ENCODE measurements at places on chromosomes 16 and 17.
A peak's percentile ranks its signal among the peaks of the same experiment; 100 is the strongest.

DNA sequence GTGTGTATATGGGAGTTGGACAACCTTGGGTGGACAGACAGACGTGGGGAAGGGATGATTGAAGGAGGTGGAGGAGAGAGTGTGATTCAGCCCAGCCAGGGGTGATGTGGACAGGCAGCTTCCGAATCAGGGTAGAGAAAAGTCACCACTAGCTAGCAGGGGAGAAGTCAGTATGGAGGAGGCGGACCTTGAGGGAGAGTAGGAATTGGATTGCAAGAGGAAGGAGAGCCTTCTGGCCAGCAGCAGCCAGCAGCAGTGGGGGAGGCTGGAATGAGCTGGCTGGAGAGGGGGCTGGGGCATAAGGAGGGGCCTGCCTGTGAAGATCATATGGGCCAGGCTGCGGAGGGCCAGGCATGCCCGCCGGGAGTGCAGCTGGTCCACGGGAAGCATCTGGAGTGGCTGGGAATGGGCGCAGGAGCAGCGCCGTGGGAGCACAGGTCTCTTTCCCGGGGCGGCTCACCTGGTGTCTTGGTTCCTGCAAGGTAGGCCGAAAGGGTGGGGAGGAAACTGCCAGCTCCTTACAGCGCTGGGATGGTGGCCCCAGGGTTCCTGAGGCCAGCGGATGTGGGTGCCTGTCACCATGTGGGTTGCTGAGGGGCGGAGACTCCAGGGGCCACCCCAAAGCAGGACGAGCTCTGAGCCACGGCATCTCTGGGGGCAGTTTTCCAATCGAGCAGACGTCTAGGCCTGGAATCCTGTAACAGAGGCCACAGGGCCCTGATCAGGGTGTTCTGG lies 235.3 kb downstream of the SEC14L1 start:
- peak; percentile 63 for DNase-seq

DNA sequence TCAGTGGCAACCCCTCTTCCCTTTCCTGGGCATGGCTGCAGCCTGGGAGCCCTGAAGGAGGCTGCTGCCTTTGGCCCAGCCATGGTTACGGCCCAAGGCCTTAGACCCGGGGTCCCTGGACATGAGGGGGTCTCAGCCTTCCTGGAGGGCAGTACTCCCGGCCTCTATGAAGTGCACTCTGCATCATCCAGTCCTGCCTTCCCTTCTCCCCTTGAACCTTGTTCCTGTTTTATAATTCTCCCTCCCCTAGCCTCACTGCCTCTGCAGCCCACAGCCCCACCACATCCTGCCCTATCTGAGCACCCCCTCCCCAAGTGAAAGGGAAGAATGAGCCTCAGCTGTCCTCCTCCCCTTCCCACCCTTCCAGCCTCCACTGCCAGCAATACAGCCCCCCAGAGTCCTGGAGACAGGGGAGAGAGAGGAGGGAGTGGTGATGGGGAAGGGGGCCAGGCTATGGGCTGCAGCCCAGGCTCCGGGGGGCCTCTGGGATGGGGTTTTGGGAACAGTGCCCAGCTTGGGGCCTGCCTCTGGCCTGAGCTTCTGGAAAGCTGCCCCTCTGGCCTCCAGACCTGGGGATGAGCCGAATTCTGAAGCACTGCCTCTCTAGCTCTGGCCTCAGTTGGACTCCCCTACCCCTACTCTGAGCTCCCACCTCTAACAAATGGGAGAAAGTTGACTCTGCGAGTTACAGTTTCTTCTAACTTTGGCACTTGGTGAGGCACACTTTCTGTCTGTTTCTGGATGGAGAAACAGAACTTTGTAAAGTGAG lies 7.6 kb downstream of the CCR7 start:
- DNase-seq: no peak

GRCh38 chr16:85521552-85522307 lies 91.4 kb upstream of the GSE1 start:
- DNase-seq: no peak

GRCh38 chr16:83915081-83915480 lies 16.2 kb downstream of the MLYCD start:
- DNase-seq: no peak

GRCh38 chr16:77220427-77220826 lies 21.2 kb downstream of the SYCE1L start:
- no peak for DNase-seq

- DNase-seq: no peak
Observed at GRCh38 chr17:55434721-55435120, 13.1 kb upstream of the MMD start.

DNA sequence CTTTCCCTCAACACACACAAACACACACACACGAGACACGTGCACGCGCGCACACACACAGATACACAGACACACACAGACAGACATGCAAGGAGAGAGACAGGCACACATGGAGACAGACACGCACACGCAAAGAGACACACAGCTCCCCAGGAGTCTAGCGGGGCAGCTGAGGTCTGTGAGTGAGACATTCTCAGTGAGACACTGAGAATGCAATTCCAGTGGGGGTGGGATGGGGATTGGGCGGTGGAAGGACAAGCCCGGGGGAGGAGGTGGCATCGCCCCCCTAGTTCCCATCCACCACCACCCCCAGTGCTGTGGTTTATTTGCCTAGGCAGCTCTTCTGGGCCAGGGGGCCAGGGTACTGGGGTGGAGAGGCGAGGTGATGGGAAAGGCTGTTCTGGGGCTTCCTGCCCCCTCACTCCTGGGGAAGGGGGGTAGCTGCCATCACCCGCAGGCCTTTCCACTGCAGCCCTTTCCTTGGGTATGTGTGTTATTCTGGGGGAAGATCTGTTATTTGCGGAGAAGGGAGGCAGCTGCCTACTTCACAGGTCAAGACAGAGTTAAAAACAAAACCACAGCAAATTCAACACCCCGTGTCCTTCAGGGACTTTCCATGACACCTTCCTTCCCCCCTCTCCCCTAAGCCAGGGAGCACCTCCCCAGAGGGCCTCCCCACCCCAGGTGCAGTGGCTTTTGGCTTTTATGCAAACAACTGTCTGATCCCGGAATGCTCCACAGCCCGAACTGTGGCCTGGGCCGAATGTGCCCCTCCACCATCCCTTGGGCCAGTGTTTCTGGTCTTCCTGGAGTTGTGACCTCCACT lies 18.0 kb downstream of the GRB7 start:
- peak; percentile 66 for DNase-seq

DNA sequence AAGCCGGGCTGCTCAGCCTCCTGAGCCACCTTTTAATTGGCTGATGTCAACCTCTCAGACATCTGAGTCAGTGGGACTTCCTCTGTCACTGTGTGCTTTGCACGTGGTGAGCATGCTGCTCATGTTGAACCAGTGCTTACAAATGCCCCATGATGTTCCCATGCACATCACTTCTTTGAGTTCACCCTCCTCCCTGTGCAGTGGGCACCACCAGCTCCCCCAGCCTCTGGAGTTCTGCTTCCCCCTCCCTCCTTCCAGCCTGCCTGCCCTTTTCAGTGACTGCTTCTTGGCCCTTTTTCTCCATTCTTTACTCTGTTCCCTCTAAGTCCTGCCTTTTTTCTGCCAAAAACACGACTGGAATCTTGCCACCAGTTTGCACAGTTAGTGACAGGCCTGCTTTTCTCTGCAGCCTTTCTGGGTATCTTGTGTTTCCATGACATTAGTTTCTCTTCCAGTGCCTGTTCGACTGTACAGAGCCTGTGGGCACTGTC lies 41.6 kb downstream of the USP10 start:
- no peak for DNase-seq

- DNase-seq: no peak
Observed at GRCh38 chr17:74332017-74332650, 6.1 kb downstream of the KIF19 start.

GRCh38 chr17:44918006-44918405 lies 2.7 kb upstream of the GFAP start:
- DNase-seq: no peak

- no peak for DNase-seq
Observed at GRCh38 chr16:1788095-1788707, 5.3 kb downstream of the IGFALS start.

DNA sequence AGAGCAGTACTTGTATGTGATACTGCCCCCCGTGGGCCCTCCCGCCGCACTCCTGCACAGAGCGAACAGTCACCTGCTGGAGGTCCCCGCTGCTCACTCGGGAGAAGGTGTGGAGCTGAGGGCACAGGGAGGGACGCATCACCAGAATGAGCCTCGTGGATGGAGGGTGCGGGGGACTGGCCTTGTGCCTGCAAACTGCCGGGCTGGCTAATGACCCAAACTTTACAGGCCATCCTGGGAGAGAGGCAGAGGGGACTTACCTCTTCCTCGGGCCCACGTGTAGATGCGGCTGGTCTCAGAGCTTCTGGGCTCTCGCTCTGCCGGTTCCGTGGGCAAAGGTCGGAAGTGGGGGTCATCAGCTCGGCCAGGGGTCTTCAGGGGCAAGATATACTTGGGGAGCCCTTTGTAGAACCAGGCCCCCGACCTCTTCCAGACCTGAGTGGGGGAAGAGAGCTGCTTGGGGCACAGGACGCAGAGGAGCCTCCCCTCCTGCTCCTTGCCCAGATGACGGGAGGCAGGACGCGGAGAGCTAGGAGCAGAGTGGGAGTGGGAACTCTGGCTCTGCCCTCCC lies 65.5 kb upstream of the DOC2B start:
- no peak for DNase-seq

- DNase-seq: no peak
Observed at GRCh38 chr16:71421911-71422310, 19.9 kb downstream of the TLE7 start.

DNA sequence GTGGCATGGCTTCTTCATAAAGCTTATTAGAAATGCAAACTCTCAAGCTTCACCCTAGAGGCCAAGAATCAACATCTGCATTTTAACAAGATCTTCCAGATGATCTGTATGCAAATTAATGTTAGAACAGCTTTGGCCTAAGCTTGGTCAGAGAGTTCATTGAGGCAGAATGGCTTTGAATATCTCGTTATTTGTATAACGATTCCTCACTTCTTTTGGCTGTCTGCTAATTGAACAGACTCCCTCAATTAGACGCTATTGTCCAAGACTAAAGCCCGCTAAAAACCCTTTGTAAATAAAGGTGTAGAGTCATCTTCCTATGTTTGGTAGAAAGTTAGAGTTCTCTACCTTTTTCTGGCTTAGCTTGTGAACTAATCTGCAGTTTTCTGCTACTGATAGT lies 1453.7 kb downstream of the CDH8 start:
- DNase-seq: no peak

DNA sequence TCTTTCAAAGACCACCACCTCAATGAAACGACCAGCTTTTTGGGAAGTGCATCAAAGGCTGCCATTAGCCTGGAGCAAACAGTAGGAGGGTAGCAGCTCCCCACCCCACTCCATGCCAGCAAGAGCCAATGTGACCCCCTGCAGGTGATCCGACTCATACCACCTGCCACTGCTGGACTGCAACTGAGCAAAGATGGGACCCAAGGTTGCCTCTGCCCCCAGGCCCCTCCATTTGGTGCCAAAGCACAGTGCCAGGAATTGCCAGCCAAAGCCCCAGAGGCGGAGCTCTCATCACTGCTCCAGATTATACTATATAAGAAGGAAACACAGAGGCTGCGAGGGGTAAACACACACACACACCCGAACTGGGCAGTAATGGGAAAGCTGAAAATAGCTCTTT lies 8.3 kb downstream of the PITPNM3 start:
- DNase-seq: no peak

DNA sequence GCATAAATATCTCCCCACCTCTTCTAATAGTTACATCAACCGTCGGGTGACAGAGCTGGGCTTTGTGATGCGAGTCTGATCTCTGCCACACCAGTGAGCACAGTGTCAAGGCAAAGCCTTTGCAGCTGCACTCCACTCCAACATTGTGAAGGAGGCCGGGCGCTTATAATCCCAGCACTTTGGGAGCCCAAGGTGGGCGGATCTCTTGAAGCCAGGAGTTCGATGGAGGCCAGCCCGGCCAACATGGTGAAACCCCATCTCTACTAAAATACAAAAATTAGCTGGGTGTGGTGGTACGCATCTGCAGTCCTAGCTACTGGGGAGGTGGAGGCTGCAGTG lies 18.9 kb downstream of the CYB5D2 start:
- DNase-seq: no peak

DNA sequence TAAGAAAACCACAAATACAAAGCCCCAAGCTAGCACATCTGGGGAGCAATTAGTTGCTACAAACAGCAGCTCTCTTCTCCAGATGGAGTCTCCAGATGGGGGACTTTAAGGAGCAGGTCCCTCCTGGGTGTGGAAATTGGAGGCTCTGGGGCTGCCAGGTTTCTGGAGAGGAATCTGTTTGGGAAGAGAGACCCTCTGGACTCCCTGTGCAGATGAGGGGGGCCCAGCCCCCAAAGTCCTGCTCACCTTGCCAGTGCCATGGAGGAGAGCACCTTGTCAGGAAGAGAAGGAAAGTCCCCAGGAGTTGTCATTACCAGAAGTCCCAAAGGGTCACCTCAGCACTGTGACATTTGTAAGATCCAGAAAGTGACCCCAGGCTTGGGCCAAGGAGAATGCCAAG lies 14.8 kb downstream of the TEKT5 start:
- DNase-seq: no peak

DNA sequence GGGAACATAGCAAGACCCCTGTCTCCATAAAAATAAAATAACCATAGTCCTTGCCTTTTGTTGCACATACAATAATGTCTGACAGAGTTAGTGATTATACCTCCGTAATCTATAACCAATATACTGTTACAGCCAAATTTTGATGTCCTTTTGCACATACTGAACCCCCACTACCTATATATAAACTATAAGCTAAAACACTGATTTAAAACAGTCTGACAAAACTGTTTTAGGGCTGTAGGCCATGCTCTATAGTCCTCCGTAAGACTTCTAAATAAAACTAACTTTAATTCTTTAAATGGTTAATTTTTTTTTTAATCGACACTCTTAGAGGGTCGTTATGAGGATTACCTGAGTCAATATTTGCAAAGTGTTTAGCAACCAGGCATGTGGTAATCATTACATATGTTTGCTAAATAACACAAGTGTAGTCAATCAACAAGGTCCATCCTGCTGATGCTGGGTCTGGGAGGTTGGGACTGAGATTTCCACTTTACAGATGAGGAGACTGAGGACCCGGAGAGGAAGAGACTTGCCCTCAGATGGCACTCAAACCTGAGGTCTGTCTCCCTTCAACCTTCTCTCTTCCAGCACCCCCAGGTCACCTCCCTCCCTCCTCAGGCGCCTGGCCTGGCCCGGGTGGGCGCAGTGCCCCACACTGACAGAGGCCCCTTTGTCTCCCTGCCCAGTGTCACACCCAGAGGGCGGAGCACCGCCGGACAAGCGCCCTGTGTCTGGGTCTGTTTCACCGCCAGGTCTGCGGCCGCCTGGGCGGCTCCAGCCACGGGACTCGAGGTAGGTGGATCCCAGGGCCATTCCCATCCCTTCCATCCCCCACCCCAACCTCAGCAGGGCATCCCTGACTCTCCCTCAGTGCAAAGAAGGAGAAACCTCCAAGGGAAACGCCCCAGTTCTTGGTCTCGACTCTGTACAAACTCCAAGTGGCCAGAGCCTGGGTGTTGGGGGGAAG lies 10.3 kb downstream of the ZNF385C start:
- DNase-seq: no peak

All from activated T-cell treated with anti-CD3 and anti-CD28 coated beads, Interleukin-2, amount 50 U/mL, for 1 hour (primary cell).